ENCODE measurements at places on chromosomes 5 and 9. TPM values are rescaled to one million over a fixed set of nuclear protein-coding genes. Genes with fewer than 3 reads are reported as not detected.
A peak's percentile ranks its signal among the peaks of the same experiment; 100 is the strongest.

- H3K4me1 ChIP-seq: no peaks in the 10 kb centered on the region
- no peak overlapping the region for H3K4me3 ChIP-seq
- H3K27me3 ChIP-seq: no peaks in the 10 kb centered on the region
- H3K36me3 ChIP-seq: no peaks in the 10 kb centered on the region
Observed at GRCh38 chr9:28999057-28999456, 1425.8 kb upstream of the C9orf72 start.

DNA sequence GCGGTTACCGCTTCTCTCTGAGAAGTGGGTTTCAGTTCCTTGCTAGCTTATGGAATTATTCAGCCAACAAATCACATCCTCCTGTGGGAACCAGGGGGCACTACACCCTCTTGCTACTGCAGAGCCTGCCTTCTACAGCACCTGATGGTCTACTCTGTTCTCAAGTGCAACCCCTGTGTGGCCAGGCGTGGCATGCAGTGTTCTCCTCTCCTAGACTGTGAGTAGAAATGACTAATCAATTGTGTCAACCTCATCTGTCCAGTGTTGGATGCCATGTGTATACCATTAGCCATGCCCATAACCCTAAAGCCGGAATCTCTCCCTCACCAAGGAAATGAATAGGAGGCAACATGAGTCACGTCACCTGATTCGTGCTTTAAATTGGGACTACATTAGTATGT is 117.2 kb upstream of the LIFR start:
- H3K27me3 ChIP-seq: no peaks in the 10 kb centered on the region
- H3K36me3 ChIP-seq: no peaks in the 10 kb centered on the region
- H3K4me3 ChIP-seq: no peak overlapping the region
- no peak for DNase-seq
- H3K27ac ChIP-seq: no peak overlapping the region

DNA sequence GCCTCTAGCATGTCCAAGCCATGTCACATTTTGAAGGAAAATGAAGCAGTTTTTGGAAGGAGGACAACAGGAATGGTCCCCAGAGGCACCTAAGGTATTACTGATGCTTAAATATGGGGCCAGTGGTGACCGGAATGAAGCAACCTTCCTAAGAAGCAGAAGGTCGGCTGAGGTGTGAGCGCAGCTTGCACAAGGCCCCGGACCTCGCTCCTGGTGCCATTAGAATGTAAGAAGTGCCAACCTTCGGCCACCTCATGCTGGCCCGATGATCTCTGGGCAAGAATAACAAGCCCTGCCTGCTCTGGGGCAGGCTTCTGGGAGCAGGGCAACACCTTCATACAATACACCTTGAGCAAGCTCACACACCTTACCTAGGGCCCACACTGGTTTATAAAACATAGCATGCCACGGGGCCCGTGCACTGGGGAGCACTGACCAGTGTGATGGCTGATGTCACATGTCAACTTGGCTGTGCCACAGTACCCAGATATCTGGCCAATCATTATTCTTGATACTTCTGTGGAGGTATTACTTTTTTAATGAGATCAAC is 21.9 kb downstream of the SEMA4D start:
- no peaks in the 10 kb centered on the region for H3K36me3 ChIP-seq
- H3K4me3 ChIP-seq: no peak overlapping the region
- no peak for DNase-seq
- no peak overlapping the region for H3K27ac ChIP-seq
- no peaks in the 10 kb centered on the region for H3K4me1 ChIP-seq

DNA sequence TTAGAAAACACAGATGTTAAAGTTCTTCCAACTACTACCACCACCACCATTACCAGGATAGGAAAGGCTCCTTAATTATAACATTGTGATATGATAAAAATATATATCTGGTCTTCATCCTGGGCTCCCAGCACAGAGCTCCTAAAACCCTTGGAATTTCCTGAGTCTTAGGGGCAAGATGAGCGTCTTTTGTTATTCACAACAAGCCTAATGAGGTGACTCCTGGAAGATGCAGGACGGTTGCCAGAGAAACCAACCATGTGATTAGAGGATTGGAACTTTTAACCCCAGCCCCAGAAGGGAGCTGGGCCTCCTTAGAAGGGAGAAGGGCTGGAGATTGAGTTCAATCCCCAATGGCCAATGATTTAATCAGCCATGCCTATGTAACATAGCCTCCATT is 148.0 kb upstream of the ADRA1B start:
- no peaks in the 10 kb centered on the region for H3K27me3 ChIP-seq
- no peak overlapping the region for H3K4me3 ChIP-seq
- no peak overlapping the region for H3K27ac ChIP-seq
- H3K36me3 ChIP-seq: no peaks in the 10 kb centered on the region

GRCh38 chr9:4866239-4866969 is 73.7 kb downstream of the RCL1 start:
- no peaks in the 10 kb centered on the region for H3K27me3 ChIP-seq
- no peak overlapping the region for H3K27ac ChIP-seq
- peaks cover under 1% of the 10 kb centered on the region for H3K36me3 ChIP-seq

DNA sequence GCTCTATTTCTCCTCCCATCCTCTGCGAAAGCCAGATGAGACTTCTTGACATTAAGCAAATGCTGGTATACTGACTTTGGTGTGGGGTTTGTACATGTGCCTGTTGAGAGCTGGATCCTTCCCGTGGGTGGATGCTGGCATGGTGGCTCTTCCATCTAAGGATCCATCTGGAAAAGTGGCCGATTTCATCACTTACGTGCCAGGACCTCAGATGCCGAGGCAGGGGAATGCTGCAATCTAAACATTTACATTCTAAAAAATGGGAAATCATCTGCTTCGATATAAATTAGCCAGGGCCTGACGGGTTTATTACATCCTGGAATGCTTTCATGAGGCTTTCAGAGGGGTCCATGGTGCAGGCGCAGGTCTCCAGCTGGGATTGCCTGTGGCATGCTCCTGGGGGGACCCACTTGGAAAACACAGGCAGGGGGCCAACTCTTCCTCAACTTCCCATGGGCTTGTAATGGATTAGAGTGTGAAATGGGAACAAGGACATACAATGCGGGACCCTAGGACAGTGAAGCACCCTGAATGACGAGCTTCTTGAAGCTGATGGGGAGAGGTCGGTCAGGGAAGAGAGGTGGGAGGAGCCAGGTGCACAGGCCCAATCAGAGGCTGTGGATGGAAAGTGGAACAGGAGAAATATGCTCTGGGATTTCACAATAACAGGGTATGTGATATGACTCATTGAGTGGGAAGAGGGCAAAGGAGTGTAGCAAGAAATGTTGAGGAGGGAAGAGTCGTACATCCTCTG is 105.5 kb upstream of the PITX1 start:
- H3K27me3 ChIP-seq: no peaks in the 10 kb centered on the region
- H3K27ac ChIP-seq: no peak overlapping the region
- DNase-seq: no peak
- H3K4me1 ChIP-seq: no peaks in the 10 kb centered on the region

DNA sequence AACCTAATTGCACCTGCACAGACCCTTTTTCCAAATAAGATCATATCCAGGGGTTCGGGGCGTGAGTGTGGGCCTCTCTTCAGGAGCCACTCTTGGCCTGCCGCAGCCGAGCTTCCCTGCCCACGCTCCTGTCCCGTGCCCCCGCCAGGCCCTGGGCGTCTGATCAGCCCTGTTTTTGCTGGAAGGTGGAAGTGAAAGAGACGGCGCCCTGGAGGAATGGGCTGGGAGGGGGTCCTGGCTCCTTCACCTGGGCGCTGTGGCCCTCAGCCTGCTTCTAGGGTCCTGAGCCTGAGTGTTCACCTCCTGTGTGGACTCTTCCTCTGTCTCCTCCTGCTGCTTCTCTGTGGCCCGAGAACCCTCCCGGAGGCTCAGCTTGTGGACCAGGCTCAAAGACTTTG is 11.2 kb upstream of the COL5A1 start:
- no peak overlapping the region for H3K4me3 ChIP-seq
- DNase-seq: no peak
- no peaks in the 10 kb centered on the region for H3K36me3 ChIP-seq
- no peak overlapping the region for H3K27ac ChIP-seq
- no peaks in the 10 kb centered on the region for H3K4me1 ChIP-seq

GRCh38 chr5:171363846-171364245 is 23.8 kb upstream of the NPM1 start:
- no peak for DNase-seq
- H3K27me3 ChIP-seq: no peaks in the 10 kb centered on the region
- no peaks in the 10 kb centered on the region for H3K4me1 ChIP-seq
- H3K36me3 ChIP-seq: no peaks in the 10 kb centered on the region
- no peak overlapping the region for H3K27ac ChIP-seq
- no peak overlapping the region for H3K4me3 ChIP-seq

DNA sequence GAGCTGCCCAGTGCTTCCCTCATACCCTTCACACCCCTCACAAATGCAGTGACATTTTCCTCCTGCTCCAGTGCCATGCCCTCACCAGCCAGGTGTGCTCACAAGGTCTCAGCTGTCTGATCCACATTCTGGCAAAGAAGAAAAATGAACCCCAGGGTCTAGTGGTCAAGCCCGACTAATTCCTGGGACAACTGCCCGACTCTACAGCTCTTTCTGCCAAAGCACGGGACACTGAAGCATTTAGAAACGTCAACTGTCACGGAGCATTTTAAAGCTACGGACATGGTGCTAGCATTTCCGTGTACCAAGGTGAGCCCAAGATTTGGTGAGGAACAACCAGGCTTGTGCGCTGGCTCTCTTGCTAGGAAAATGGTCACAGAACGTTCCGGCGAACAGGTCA is 56.8 kb upstream of the PHYKPL start:
- no peaks in the 10 kb centered on the region for H3K4me1 ChIP-seq
- no peak overlapping the region for H3K27ac ChIP-seq
- H3K36me3 ChIP-seq: no peaks in the 10 kb centered on the region
- no peak overlapping the region for H3K4me3 ChIP-seq

- DNase-seq: no peak
- H3K27me3 ChIP-seq: no peaks in the 10 kb centered on the region
- no peaks in the 10 kb centered on the region for H3K36me3 ChIP-seq
- H3K4me1 ChIP-seq: no peaks in the 10 kb centered on the region
- H3K27ac ChIP-seq: no peak overlapping the region
Observed at GRCh38 chr9:16030528-16031185, 477.8 kb downstream of the CCDC171 start.

DNA sequence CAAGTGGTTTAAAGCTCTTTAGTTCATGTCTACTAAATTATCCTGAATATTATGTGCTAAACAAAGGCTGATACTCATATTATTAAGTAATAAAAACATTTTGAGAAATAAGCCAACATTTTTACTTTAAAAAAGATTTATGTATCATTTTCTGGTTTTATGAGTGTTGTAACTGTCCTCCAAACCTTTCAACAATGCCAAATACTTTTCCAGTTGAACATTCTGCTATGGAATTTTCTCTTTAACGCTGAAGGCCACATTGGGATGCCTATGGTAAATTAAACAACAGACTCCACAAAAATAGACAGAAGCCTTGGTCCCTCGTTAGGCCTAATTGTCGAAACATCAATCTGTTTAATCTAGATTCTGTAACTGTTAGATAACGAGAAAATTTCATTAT is 131.3 kb downstream of the GLIS3 start:
- no peak overlapping the region for H3K27ac ChIP-seq
- no peak for DNase-seq
- no peaks in the 10 kb centered on the region for H3K27me3 ChIP-seq

- H3K4me1 ChIP-seq: peaks cover 7% of the 10 kb centered on the region
- no peaks in the 10 kb centered on the region for H3K27me3 ChIP-seq
- H3K4me3 ChIP-seq: no peak overlapping the region
- DNase-seq: no peak
Observed at GRCh38 chr9:133825555-133826218, 87.5 kb upstream of the SARDH start.

DNA sequence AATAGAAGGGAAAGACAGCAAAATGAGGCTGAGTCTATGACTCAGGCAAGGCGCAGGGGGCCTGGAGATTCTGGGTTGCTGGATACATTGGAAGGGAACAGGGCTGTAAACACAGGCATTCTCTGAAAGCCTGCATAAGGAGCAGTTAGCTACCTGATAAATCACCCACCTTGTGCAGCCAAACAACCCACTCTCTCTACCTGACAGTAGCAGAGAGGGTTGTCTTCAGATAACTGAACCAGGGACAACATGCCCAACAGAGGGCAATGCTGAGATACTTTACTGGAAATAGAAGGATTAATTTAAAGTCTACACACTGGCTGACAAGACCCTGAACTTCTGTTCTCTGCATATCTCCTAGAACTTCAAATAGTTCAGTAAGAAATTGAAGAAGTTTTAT is 161.6 kb downstream of the KCTD16 start:
- no peaks in the 10 kb centered on the region for H3K36me3 ChIP-seq
- DNase-seq: no peak
- no peak overlapping the region for H3K4me3 ChIP-seq
- no peak overlapping the region for H3K27ac ChIP-seq

GRCh38 chr9:128685636-128686489 is 3.2 kb upstream of the SET start:
- no peaks in the 10 kb centered on the region for H3K36me3 ChIP-seq
- H3K27me3 ChIP-seq: no peaks in the 10 kb centered on the region
- DNase-seq: no peak
- peaks cover 40% of the 10 kb centered on the region for H3K4me1 ChIP-seq

- no peak overlapping the region for H3K4me3 ChIP-seq
- no peaks in the 10 kb centered on the region for H3K4me1 ChIP-seq
- no peaks in the 10 kb centered on the region for H3K36me3 ChIP-seq
- H3K27ac ChIP-seq: no peak overlapping the region
Observed at GRCh38 chr5:160646033-160646432, 206.0 kb downstream of the ATP10B start.

DNA sequence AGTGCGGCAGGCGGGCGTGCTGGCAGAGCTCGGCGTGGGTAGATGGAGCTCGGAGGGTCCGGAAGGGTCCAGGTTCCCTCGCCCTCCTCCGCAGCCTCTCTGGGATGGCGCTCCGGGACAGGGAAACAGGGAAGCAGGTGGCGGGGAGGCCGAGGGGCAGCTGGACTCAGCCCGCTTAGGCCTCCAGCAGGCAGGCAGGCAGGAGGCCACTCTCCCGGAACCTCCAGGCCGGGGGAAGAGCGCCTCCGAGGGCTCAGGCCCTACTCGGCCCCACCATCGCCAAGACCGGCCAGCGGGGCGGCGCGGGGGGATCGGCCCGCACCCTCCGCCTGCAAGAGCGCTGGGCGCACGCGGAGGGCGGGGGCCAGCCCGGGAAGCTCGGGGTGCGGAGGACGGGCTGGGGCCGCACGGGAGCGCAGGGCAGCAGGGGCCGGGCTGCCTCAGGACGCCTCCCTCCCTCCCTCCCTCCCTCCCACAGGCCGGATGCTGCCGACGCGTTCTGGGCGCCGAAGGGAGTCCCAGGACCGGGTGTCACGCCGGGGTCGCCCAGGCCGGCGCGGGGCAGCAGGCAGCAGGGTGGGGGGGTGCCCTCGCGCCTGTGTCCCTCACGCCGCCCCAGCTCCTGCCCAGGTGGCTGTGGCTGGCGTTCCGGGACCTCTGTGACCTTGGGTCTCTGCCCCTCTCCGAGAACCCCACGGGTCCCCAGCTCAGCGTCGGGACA is 977 bp downstream of the MGAT4B start:
- H3K4me3 ChIP-seq: peak overlapping the region; percentile 73
- no peaks in the 10 kb centered on the region for H3K27me3 ChIP-seq
- peak overlapping the region; percentile 93 for H3K27ac ChIP-seq

The CDX1 gene
- not detected for total RNA-seq

The IFNB1 gene
- not detected for total RNA-seq

The NPM1 gene
- 271 TPM for total RNA-seq

The PPP2R2B gene
- 1.6 TPM for total RNA-seq

The PCDHGA8 gene
- total RNA-seq: 5.7 TPM

The LCN12 gene
- total RNA-seq: 10.8 TPM

The IL3 gene
- not detected for total RNA-seq

All from right atrium auricular region (tissue), 2 donors.